ENCODE measurements at places on chromosomes 2 and 18.
A peak's percentile ranks its signal among the peaks of the same experiment; 100 is the strongest.

DNA sequence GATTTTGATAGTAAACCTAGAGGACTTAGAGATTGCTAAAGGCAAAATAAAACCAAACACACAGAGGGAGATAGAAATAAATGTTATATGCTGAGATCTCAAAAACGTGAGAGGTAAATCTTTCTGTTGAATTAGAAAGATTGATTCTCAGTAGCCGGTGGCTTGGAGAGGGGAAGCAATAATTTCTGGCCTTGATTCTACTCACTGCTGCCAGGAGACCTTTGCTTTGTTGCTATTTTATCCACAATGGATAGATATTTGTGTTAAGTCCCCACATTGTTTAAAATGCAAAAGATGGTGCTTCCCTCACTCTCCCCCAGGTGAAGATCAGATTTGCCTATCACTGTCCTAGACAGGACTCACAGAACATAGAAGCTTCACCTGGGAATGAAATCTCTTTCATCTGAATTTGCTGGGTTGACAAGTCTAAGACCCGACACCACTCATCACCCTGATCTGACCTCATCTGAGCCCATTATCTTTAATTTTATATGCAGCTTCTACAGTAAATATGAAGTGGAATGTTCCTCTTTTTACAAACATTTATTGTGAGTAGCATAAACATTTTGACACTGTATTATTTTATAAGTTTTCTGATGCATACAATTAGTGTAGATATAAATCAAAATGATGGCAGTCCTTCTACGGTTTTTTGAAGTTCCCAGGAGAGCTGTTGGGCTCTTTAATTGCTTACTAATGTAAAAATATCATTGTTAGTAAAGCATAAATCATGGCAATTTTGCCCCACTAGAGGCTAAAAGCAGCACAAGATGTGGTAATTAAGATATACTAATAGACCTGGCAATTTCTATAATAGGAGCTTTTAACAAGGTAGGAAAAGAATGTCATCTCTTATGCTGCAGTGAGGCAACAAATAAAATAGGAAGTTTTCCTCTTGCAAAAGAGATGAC lies 149.7 kb downstream of the DCC start:
- DNase-seq = no peak

DNA sequence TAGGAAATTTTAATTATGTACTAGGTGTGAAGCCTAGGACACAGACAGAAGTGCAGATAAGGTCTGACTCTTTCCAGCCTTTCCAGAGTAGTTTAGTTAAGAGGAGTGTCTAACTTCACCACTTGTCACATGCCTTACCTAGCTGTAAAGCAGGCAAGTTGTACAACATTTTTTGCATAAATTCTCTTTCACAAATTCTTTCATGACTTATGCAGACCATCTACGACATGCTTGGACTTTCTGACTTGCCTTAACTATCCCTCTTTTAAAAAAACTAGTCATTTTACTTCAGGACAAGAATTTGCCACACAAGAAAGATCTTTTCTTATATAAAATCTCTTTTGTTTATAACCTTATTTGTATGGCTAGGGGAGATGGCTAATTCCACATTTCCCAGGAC lies 1273.6 kb upstream of the SLC39A10 start:
- DNase-seq = no peak

- DNase-seq = no peak
Observed at GRCh38 chr2:44550561-44550960, 188.8 kb downstream of the CAMKMT start.

- no peak for DNase-seq
Observed at GRCh38 chr2:162368494-162368893, 24.6 kb downstream of the GCA start.

DNA sequence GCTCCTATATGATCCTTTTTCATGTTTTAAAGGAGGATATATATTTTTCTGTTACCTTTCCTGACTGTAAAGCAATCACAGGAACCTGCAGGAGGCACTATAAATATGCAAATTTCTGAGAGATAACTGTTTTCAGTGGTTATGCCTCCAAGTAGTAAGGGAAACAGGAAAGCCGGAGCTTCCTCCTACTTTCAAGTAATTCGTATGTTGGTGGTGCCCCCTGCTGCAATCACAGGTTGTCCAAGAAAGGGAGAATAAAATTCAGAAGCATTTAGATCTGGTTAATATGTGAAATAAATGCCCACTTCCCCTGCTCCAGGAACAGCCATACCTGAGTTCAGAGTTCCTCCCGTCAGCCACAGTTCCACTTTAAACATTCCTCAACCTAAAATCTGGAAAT lies 12.0 kb upstream of the BCL11A start:
- DNase-seq = peak; percentile 58

DNA sequence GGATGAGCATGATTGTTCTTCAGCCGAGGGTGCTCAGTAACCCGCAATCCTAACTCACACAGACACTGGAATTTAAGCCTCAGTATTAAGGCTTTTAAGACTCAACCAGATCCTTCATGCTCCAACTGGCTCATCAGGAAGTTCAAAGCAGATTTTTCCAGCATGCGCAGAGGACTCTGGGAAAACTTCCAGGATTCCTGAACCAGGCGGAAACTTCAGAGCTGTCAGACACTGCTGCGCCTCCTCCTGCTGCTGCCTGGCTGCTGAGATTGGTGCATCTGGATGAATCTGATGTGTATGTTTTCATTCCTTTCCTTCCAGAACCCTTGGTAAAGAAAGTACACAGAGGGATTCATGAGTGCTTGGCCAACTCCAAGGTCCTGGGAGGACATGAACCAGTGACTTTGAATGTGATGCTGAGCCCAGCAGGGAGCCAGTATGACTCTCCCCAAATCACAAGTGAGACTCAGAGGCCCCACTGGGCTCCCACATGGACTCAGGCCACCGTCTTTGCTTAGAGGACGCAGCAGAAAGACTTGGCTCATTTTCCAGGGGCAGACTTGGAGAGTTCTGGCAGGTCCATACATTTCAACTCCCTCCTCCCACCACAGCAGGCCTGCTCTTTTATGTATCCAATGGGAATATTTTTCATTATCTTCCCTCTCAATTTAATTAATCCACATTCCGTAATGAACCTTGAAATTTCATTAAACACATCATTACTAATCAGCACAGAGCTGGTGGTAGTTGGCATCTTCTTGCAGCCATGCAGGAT lies 143.5 kb upstream of the HDAC4 start:
- no peak for DNase-seq

- DNase-seq = no peak
Observed at GRCh38 chr18:75063196-75063595, 145.7 kb downstream of the PTGR3 start.

DNA sequence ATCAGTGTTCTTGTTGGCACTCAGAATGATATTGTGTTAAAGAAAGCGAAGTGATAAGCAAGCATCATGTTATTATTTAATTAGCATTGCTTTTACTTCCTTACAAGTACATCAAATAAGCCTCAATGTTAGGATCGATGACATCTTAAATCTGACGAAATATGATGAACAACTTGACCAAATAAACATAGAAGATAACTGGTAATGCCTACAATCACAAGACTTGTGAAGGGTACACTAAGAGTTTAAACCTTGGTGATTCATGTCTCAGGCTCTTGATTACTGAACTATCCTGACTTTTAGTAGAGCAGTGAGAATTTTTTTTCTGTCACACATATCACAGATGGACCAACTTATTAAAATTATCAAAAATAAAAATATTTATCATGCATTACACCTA lies 500.8 kb upstream of the ZEB2 start:
- no peak for DNase-seq

DNA sequence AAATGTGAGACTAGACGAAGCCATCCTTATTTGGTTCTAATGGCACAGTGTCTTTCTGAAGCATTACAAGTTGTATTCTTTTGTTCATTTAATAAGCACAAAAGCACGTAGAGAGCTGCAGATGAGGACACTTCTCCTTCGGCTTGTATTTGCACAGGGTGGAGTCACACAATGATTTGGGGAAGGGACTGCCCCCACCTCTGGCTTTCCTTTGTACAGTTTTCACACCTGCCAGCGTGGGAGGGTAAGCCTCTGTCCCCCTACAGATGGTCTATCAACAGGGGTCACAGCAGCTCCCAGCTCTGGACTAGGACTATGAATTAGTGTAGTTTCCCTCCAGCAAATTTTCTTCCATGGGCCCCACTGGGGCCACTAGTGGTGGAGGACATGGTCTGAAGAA lies 108.2 kb upstream of the KLHL14 start:
- DNase-seq = no peak

GRCh38 chr2:24382363-24383073 lies 22.2 kb upstream of the ITSN2 start:
- peak; percentile 90 for DNase-seq

- peak; percentile 60 for DNase-seq
Observed at GRCh38 chr2:237693291-237693994, 66.1 kb downstream of the LRRFIP1 start.

DNA sequence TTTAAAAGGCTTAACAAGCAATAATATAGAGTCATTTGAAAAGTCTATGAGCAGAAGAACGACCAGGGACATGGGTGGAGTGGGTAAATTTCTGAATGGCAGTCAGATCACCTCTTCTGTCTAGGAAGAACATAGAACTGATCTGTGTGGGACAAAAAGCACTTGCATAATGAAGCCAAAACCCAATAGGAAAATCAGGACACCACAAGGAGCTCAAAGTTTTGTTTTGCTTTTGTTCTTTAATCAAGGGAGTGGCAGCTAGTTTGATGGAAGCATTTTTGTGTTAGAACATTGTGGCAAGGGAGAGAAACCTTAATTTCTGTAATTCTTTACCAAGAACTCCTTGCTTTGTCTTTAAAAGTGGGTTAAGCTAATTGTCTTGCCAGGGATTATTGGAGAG lies 240.2 kb upstream of the TANK start:
- peak; percentile 45 for DNase-seq
